Placental pericyte (primary cell): ENCODE measurements at places on chromosomes 6 and 20. TPM values are rescaled to one million over a fixed set of nuclear protein-coding genes. Genes with fewer than 3 reads are reported as not detected.

Gene CTCFL
- total RNA-seq, result under 0.01 TPM in 1 of 2 replicates, not detected in the other

Gene MUC22
- total RNA-seq, result not detected in 2 replicates

Gene PTPRK
- 105 and 166 TPM in 2 replicates for total RNA-seq

Gene ERVFRD-1
- 0.22 TPM in 1 of 2 replicates, not detected in the other for total RNA-seq

Gene TREML2
- total RNA-seq, result not detected in 2 replicates
